A549 treated with DMSO at 1 μM for 4 hours (cell line): ENCODE measurements at places on chromosomes 5 and 9. TPM values are rescaled to one million over a fixed set of nuclear protein-coding genes. Genes with fewer than 3 reads are reported as not detected.

PCDHB12 gene
- 0.02 TPM in 1 of 5 replicates, not detected in the others for total RNA-seq

SPINK6 gene
- 0.32 to 0.76 TPM (median 0.48 TPM) in 5 replicates for total RNA-seq

INSL4 gene
- 15.5 to 19.2 TPM (median 18.0 TPM) in 5 replicates for total RNA-seq

RGS7BP gene
- total RNA-seq: not detected in 5 replicates

LECT2 gene
- not detected in 5 replicates for total RNA-seq

SPINK7 gene
- total RNA-seq: not detected in 5 replicates

C1QTNF3 gene
- 0.13 to 0.23 TPM (median 0.20 TPM) in 4 of 5 replicates, not detected in the other for total RNA-seq

GAS1 gene
- total RNA-seq: 0.05 to 0.08 TPM (median 0.06 TPM) in 4 of 5 replicates, not detected in the other

QRFP gene
- not detected in 5 replicates for total RNA-seq

FBXW2 gene
- 38.5 to 46.5 TPM (median 43.8 TPM) in 5 replicates for total RNA-seq

OR1J2 gene
- 0.10 TPM in 1 of 5 replicates, not detected in the others for total RNA-seq

PDGFRB gene
- 0.08 to 0.36 TPM (median 0.09 TPM) in 5 replicates for total RNA-seq

LCN1 gene
- not detected in 5 replicates for total RNA-seq

AJM1 gene
- 3.2 to 4.8 TPM (median 3.8 TPM) in 5 replicates for total RNA-seq

LCN12 gene
- total RNA-seq: 0.95 to 1.9 TPM (median 1.4 TPM) in 5 replicates

CREBRF gene
- total RNA-seq: 2.0 to 3.4 TPM (median 2.5 TPM) in 5 replicates

IL7R gene
- 0.36 to 1.0 TPM (median 0.70 TPM) in 5 replicates for total RNA-seq

DENND1A gene
- 7.8 to 12.7 TPM (median 11.8 TPM) in 5 replicates for total RNA-seq

PIP5K1B gene
- 0.10 TPM in 1 of 5 replicates, not detected in the others for total RNA-seq

ANKRD20A1 gene
- 0.67 to 1.2 TPM (median 1.0 TPM) in 5 replicates for total RNA-seq

INSL6 gene
- not detected in 5 replicates for total RNA-seq

GPX3 gene
- total RNA-seq: 14.7 to 20.6 TPM (median 17.6 TPM) in 5 replicates

PCDHB4 gene
- total RNA-seq: 0.03 to 0.17 TPM (median 0.05 TPM) in 5 replicates

FYB1 gene
- total RNA-seq: 12.9 to 18.3 TPM (median 17.1 TPM) in 5 replicates

SPAG8 gene
- 0.24 to 0.70 TPM (median 0.46 TPM) in 4 of 5 replicates, not detected in the other for total RNA-seq

IL9 gene
- total RNA-seq: not detected in 5 replicates

ZNF484 gene
- 2.0 to 3.1 TPM (median 2.6 TPM) in 5 replicates for total RNA-seq

ST8SIA4 gene
- 0.36 to 0.91 TPM (median 0.74 TPM) in 5 replicates for total RNA-seq

FREM1 gene
- total RNA-seq: not detected in 5 replicates

GFI1B gene
- 0.06 to 0.15 TPM (median 0.06 TPM) in 3 of 5 replicates, not detected in the others for total RNA-seq

GNAQ gene
- 15.8 to 27.5 TPM (median 19.7 TPM) in 5 replicates for total RNA-seq

SUSD3 gene
- total RNA-seq: 0.26 to 0.79 TPM (median 0.58 TPM) in 5 replicates

SECISBP2 gene
- 17.5 to 22.0 TPM (median 20.5 TPM) in 5 replicates for total RNA-seq

NREP gene
- 1.5 to 2.5 TPM (median 2.3 TPM) in 5 replicates for total RNA-seq

SNCAIP gene
- 0.04 to 0.09 TPM in 2 of 5 replicates, not detected in the others for total RNA-seq

ABLIM3 gene
- total RNA-seq: 5.7 to 8.2 TPM (median 6.7 TPM) in 5 replicates

CA9 gene
- total RNA-seq: 3.4 to 8.1 TPM (median 6.2 TPM) in 5 replicates

AIF1L gene
- 1.2 to 1.5 TPM (median 1.3 TPM) in 5 replicates for total RNA-seq

COMMD10 gene
- total RNA-seq: 36.4 to 42.6 TPM (median 38.9 TPM) in 5 replicates

ECSCR gene
- not detected in 5 replicates for total RNA-seq

GABRP gene
- not detected in 5 replicates for total RNA-seq

YTHDC2 gene
- 7.4 to 9.5 TPM (median 8.7 TPM) in 5 replicates for total RNA-seq

PITX1 gene
- total RNA-seq: 25.1 to 36.5 TPM (median 32.3 TPM) in 5 replicates

PCDH1 gene
- 1.5 to 2.4 TPM (median 2.1 TPM) in 5 replicates for total RNA-seq
